ENCODE measurements at places on chromosomes 7 and 10.

DNA sequence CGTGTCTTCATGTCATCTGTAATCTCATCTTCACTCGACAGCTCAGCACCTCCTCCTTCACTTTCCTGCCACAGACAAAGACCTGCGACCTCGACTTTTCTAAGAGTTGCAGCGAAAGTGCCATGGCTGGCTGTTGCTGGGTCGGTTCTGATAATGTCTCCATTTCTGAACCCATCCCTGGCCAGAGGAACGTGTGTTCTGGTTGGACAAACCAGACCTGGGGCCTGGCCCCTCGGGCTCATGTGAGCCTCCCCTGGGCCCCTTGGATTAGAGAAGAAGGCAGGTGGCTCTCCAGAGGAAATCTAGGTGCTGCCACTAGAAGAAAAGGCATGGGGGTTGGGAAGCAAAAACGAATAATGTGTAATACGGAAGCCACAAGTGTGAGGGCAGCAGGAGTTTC lies 273.7 kb downstream of the GLRX3 start:
- DNase-seq = no peak

GRCh38 chr10:117342641-117343040 lies 32.6 kb downstream of the PDZD8 start:
- no peak for DNase-seq

GRCh38 chr10:22626784-22627183 lies 87.6 kb downstream of the PIP4K2A start:
- no peak for DNase-seq

- no peak for DNase-seq
These were observed 33.0 kb upstream of the SHH start for GRCh38 chr7:155845226-155845625.

- DNase-seq = peak; percentile 66
These were observed 27.6 kb upstream of the RNF32 start for GRCh38 chr7:156612930-156613329.

DNA sequence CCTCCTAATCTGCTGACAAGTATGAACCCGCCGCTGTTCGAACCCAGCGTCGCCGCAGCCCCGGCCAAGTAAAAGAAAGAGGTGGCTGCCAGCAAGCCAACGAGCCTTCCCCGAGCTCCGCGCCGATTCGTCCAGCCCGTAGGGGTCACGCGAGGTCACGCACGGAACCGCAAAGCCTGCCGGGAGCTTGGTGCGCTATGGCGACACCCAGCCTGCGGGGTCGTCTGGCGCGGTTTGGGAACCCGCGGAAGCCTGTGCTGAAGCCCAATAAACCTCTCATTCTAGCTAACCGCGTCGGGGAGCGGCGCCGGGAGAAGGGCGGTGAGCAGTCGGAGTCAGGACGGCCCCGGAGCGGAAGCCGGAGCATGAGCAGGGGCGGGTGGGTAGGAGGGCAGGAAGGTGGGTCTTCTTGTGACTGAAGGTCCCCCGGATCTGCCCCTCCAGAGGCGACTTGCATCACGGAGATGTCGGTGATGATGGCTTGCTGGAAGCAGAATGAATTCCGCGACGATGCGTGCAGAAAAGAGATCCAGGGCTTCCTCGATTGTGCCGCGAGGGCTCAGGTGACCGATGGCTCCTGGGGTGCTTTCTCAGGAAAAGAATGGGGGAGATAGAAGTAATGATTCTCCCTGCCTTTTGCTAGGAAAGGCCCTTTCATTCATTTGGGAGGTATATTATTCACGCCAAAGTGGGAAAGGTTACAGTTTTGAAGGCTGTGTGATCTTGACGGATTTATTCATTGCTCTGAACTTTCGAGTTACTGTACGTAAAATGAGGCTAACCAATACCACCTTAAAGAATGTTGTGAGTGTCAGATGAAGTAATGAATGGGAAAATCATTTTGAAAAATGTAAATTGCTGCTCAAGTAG lies at the start of gene CHCHD1:
CHCHD1 (plus strand) TSS at position 170 of the 870 bp plus-strand sequence; CDS start at position 198, 28 bp downstream.
- DNase-seq = peak; percentile 87

- no peak for DNase-seq
These were observed 82.1 kb downstream of the TRIM24 start for GRCh38 chr7:138542183-138542582.

DNA sequence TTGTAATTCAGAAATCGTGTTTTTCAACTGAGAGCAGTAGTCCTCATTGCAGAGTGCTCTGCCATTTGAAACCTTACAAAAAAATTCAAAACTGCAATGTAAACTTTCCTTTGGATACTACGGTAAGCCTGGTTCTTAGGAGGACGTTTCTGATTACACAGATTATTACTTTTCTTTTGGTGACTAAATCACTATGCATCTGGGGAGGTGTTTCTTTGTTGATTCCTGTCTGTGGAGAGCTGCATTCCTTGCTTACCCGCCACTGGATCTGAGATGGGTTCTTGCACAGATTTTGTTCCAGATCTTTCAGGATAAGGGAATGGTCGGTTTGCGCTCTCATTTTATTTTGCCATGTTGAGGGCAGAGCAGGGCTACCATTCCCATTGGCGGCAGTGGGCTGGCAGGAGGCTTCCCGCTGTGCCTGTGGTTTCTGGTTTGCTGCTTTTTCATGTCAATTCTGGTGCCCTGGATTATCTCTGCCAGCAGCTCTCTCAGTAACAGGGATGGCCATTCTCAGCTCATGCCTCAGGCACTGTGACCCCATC lies 485.1 kb downstream of the GLRX3 start:
- DNase-seq = no peak

DNA sequence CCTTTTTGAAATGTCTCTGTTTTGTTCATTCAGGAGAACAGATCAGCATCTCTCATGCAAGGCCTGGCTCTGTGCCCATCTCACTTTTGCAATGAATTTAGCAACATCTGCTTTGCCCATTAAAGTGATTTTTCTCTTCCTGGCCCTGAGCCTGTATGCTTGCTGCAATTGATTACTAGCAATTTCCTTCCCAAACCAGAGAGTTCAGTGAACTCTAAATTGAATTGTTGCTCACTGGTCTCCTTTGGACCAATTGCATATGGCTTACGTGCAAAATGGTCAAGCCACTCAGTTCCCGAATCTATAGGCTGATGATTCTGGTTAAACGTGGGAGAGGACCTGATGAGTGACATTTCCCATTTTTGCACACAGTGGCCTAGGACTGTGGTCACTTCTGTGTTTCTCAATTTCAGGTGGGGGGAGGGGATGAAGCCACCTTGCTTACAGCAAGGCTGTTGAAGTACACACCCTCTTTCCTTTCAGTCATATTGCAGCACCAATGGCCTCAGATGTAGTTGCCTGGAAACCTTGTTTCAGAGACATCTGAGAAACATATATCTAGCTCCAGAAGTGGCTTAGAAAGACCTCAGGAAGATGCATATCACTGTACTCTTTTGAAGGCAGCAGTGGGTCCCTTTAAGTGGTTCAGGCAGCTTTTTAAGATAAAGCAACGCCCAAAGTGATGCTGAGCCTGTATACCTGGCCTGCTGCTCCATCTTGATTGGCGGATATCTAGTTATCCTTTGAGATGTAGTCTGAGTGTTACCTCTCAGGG lies 201.4 kb downstream of the PTEN start:
- DNase-seq = peak; percentile 2

- DNase-seq = no peak
These were observed 958.8 kb upstream of the ZNF722 start for GRCh38 chr7:63039882-63040281.

- no peak for DNase-seq
These were observed 92.1 kb downstream of the GRB10 start for GRCh38 chr7:50690541-50691011.

- DNase-seq = no peak
These were observed 93.3 kb downstream of the EMX2 start for GRCh38 chr10:117635826-117636225.

GRCh38 chr10:28548781-28549498 lies 16.0 kb downstream of the WAC start:
- DNase-seq = no peak

DNA sequence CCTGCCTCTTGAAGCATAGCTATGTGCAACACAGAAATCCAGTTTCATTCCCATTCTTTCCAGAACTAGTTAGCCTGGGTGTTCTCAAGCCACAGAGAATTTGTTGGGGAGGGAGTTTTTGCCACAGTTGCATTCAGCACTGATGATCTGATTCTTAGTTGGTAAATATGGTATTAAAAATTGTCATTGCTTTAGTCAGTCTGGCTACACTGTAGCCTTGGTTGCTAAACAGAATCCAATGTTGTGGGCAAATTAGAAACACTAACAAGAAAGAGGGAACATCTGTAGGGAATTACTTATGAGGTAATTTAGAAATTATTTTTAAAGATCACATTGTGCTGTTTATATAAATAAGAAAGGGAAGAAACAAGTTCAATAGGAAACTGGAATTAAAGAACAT lies 57.0 kb upstream of the CC2D2B start:
- DNase-seq = no peak

- DNase-seq = no peak
These were observed 13.1 kb downstream of the TSPAN15 start for GRCh38 chr10:69464401-69464800.

GRCh38 chr10:48496831-48497779 lies 107.8 kb downstream of the ARHGAP22 start:
- DNase-seq = no peak
